GM04503 (cell line): ENCODE measurements at places on chromosomes 7 and 10.

DNA sequence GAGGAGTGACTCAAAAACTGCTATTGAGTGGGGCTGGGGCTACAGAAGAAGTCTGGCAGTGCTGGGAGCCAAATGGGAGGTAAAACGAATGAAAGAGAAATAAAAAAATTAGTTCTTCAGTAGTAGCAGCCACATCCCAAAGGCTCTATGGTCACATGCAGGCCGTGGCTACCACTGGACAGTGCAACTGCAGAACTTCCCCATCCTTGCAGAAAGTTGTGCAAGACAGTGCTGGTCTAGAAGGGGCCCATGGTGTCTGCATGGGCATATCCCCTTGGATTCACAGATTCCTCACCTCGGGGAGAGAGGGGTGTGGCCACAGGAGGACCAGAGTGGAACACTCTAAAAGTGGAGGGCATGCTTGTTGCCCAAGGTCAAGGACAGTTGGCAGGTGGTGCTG is 47.6 kb downstream of the RPS24 start:
- no peak for DNase-seq

GRCh38 chr10:759898-760477 is 70.5 kb upstream of the DIP2C start:
- DNase-seq, result no peak

DNA sequence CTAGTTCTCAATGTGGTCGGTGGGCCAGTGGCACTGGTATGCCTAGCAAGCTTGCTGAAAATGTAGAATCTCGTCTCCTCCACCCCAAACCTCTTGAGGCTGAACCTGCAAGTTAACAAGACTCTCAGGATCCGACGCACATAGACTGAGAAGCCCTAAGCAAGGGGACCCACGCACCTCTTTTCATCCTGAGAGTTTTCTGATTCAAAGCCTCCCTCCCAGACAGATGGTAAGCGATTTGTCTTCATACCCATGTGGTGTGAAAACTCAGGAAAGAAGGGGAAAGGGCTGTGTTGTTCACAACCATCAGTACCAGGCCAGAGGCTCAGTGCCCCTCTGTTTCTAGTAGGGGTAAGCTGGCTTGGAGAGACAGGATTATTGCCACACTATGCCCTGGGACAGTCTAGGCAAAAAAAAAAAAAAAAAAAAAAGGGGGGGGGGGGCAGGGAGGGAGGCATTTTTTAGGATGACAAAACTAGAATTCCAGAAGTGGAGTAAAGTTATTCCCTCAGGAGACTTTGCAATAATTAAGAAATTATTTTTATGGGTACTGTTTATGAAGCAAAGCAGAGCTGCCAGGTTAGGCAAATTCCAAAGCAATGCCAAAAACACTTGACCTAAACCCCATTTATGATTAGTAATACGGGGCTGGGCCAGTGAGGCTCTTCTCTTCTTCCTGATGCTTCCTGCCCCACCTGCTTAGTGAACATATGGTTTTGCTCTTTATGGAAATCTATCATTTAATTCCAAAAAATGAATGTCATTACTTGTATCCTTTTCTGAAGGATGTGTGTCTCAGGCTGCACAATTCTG is 117.6 kb upstream of the PDLIM1 start:
- no peak for DNase-seq

GRCh38 chr10:20330246-20330645 is 514.0 kb downstream of the PLXDC2 start:
- no peak for DNase-seq

- no peak for DNase-seq
Measured at GRCh38 chr7:3246651-3247050, 54.4 kb upstream of the SDK1 start.

DNA sequence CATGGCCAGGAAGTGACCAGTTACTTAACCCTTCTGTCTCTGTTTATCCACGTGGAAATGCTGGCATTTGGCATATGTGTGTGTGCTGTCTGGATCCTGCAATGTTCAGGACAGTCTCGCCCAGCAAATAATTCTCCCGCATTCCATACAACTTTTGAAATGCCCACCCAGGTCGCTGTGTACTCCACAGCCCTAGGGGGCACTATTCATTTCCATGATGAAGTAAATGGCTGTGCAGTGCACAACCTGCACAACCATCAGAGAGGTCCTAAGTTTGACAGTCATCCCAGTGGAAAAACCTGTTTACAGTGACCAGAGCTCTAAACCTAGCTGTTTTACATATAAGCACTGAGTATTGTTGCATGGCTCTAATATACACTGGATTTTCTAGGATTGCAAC is 38.1 kb downstream of the ZNF503 start:
- no peak for DNase-seq
